Omental fat pad (tissue), 4 donors: ENCODE measurements at places on chromosomes 12 and 14. TPM values are rescaled to one million over a fixed set of nuclear protein-coding genes. Genes with fewer than 3 reads are reported as not detected.

Gene CLEC4E
- 8.5 TPM for total RNA-seq

Gene APEX1
- total RNA-seq: 146 TPM

Gene DBX2
- total RNA-seq: 0.12 TPM

Gene CIROP
- total RNA-seq: not detected

Gene CNTN1
- 1.8 TPM for total RNA-seq

Gene WNT5B
- 3.9 TPM for total RNA-seq

Gene SLC25A47
- not detected for total RNA-seq

DNA sequence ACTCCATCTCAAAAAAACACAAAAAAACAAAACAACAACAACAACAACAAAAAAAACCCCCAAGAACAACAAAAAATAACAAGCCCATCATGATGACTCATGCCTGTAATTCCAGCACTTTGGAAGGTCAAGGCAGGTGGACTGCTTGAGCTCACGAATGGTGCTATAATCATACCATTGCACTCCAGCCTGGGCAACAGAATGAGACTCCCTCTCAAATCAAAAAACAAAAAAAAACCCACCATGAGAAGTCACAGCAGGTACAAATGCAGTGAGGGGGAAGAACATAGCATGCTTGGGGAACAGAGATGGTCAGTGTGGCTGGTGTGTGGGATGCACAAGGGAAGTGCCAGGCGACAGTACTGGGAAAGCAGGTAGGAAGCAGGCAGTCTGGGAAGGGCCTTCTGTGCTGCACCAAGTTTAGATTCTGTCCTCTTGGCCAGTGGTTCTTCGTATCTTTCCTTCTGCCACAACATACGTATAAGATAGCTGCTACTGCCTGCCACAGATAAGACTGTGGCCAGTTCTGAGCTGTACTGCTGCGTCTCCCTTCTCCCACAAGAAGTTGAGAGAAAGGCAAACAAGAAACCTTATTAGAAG is 28.0 kb downstream of the ATG14 start:
- no peak for DNase-seq

DNA sequence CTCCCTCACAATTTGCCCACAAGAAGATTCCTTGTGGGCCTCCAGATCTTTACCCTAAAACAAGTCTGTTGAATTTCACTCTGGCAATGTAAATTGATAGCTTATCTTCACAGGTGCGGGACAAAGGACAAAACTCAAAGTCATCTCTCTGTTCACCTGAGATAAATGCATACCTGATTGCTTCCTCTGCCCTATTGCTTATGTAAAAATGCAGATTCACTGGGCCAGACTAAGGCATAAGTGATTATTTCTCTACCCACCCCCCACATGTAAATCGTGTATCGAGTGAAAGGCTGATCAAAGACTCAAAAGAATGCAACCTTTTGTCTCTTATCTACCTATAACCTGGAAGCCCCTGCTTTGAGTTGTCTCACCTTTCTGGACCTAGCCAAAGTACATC is 316.8 kb downstream of the SSPN start:
- DNase-seq: no peak

- no peak for DNase-seq
These were observed 214.1 kb upstream of the PELI2 start for GRCh38 chr14:55904086-55904485.

- DNase-seq: no peak
These were observed 49.7 kb downstream of the CKB start for GRCh38 chr14:103472939-103473338.

DNA sequence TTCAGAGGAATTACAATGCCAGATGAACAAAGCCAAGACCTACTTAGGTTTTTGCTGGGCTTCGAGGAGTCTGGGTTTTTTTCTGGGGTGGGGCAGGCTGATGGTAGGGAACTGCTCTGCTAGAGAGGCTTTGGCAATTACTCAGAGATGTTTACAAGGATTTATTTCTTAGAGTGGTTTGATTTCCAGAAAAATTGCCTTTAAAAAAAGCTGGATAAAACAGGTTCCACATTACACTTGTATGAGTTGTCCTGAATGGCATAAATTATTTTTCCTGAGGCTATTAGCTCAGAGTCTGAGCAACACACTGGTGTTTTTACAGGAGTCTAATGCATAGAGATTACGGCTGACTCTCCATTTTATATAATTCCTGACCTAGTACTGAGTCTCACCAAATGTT is 118.5 kb upstream of the FRMD6 start:
- DNase-seq: no peak

GRCh38 chr14:74429221-74429691 is 3.2 kb upstream of the SYNDIG1L start:
- no peak for DNase-seq

DNA sequence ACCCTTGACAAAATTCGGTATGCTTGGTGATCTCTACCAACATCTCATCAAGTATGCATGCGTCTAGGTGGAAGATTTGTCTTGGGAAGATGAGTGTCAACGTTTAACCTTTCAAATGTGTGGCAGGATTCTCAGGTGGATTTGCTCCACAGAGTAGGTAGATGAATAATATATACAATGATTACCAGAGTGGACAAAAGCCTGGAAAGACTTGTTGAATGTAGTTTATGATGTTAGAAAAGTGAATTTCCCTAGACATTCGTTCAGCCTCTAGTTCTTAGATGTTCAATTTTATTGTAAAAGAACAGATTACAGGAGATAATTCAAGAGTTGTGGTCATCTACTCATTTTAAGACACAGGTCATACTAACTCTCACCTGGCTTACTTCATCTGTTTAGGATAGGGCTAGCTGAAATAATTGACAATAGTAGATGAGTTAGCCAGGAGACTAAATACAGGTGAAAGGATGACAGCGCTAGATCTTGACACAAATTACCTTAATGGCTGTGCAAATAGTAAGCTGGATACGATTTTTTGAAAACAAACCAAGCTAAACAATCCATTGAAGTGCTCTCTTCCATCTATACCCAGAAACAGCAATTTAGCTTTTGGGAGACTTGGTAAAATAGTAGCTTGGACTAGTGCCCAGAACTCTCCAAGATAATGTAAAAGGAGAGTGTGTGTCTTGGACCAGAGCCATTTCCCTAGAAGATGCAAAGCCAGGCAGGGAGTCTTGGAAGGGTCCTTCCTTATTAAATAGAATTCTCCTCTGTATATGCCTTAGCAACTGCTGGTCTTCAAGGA is 168.0 kb downstream of the DACT1 start:
- DNase-seq: no peak

GRCh38 chr14:89032086-89032649 is 207.7 kb downstream of the TTC8 start:
- DNase-seq: no peak

GRCh38 chr12:71954083-71954778 is 15.6 kb downstream of the TPH2 start:
- DNase-seq: no peak

DNA sequence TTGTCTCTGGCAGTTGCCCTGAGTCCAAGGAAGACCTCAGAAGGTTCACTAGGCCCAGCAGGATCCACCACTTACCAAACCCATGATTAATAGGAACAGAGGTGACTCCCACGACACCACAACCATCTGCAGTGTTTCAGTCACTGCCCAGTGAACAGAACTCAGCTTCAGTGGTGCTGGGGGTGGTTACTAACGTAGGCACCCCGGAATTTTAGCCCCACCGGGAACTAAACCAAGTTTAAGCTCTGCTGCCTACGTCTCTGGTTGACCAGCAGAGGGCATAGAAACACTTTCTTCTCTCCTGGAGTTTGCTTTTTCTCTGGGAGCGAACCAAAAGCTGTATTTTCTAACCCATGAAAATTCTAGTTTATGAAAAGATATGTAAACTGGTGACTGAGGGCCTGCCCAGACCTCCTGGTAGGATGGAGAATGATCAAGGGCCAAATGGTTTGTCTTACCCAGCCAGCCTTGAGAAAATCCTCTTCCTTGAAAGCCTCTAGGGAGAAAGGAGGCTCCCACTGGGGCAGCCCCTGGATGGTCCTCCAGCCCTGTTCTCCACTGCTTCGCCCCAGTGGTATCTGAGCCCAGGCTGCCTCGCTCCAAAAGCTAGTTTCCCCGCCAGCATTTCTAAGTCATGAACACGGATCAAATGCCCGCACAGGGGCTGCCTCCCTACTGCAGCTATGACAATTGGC is 379.8 kb downstream of the DPF3 start:
- DNase-seq: no peak

GRCh38 chr12:20469300-20469699 is 101.0 kb downstream of the PDE3A start:
- DNase-seq: no peak

- no peak for DNase-seq
These were observed 44.7 kb downstream of the CCDC88C start for GRCh38 chr14:91372671-91373495.

DNA sequence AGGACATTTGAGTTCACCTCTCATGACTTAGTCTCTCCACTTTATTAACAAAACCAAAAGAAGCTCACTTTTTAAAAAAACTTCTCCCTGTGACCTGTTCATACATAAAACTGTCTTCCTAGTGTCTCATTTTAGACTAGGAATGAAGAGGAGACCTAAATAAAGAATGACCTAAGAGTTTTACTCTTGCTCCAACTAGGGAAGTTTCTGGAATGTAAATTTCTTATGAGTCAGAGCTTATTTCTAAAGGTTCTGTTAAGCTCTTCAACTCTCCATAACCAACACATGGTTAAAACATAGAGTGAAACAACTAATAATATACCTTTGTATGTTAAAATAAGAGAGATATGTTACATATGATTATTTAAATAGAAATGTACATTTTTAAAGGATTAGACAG is 369.8 kb downstream of the EMP1 start:
- no peak for DNase-seq

DNA sequence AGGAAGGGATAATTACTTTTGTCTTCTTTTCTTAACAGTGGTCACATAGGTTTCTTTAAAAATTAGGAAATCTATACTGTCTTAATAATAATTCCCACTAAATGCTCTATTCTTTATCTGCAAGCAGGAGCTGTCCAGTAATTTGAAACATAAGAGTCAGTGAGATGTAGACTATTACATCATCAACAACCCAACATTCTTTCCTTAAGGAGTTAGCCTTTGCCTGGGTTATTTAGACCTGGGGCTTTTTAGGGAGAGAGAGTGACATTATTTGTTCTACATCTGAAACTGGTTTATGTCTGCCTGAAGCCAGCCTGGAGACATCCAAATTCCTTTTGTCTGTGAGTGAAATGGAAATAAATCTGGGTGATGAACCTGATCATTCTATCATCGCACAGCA is 294.4 kb downstream of the TMTC2 start:
- DNase-seq: no peak
